ENCODE measurements at places on chromosomes 6 and 20. TPM values are rescaled to one million over a fixed set of nuclear protein-coding genes. Genes with fewer than 3 reads are reported as not detected.

ANKEF1 gene
- 0.79 TPM for total RNA-seq

IPCEF1 gene
- 0.12 TPM for total RNA-seq

GPLD1 gene
- total RNA-seq, result 0.92 TPM

IL17A gene
- total RNA-seq, result not detected
